HuH-7 (cell line): ENCODE measurements at places on chromosomes 1 and 21.
A peak's percentile ranks its signal among the peaks of the same experiment; 100 is the strongest.

DNA sequence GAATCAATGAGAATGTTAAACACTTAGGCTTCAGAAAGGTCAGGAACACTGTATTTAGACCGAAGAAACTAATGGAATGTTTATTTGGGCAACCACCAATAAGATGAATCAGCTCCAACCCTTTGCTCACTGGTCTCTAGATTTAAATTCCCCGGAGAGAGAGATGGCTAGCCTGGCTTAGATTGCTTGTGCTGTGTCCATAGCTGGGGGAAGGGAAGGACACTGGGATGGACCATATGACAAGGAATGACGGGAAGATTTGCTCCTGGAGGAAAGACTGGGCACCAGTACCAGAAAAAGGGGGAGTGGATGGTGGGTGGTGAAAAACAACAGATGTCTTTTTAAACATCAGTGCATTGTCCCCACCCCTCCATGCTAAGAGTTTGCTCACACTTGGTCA lies 426.6 kb downstream of the DUSP10 start:
- DNase-seq: no peak

DNA sequence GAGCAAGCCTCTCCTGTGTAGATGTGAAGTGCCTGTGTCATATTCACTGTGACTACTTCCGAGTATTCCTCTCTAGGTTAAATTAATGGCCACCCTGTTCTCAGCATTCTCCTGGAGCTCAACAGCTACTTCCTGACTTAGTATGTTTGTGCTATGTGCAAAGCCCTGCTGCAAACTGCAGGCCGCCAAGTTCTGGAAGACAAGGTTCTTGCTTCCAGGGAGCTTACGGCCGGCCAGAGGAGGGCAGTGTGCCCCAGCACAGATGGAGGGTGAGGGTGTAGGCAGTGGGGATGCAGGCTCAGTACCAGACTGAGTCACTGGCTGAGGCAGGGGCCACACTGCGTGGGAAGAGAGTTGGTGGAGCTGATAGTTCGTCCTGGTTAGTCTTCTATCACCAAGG lies 43.2 kb downstream of the ELK4 start:
- peak; percentile 51 for DNase-seq

DNA sequence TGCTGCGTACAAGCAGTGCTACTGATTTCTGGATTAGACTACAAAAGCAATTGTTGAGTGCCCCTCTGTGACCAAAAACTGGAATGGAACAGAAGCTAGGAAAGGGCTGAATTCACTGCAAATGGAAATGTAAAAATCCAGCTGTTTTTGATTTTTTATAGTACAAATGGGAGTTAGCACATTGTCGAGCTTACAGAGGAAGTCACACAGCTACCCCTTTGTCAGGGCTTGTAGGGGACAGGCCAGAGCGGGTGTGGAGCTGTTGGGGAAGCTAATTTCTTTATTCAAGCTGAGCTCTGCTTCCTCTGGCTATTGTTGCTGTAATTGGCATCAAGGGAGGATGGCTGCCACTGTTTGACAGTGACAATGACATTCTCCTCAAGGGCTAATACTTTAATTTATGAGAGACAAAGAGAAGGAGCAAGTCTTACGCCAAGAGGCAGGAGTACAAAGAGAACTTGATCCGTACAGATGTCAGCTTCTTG lies 96.1 kb downstream of the SLC35F3 start:
- no peak for DNase-seq

DNA sequence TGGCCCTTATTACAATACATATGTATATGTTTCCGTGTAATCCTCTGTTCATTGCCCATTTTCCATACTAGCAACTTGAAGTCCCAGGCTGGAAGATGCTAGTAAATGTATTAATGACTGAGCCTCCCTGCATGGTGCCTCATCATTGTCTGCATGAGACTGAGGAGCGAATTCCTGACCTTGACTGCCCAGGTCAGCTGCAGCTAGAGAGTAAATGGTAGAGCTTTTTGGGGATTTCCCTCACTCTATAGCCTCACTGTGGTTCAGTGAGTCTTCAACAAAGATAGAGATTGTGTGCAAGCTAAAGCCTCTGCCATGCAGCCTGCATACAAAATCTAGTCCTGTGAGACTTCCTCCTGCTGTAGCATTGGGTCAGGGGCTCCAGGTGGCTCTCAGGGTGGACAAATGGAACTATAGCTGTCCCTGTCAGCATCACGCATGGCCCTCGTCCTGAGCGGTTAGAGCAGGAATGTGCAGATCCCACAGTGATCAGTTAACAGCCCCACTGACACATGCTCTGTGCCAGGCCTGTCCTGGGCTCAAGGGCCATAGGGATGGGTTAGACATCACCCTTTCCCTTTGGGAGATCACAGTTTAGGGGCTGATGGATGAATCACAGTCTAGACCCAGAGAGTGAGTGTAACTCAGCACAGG lies 741.7 kb downstream of the MATN1 start:
- no peak for DNase-seq

DNA sequence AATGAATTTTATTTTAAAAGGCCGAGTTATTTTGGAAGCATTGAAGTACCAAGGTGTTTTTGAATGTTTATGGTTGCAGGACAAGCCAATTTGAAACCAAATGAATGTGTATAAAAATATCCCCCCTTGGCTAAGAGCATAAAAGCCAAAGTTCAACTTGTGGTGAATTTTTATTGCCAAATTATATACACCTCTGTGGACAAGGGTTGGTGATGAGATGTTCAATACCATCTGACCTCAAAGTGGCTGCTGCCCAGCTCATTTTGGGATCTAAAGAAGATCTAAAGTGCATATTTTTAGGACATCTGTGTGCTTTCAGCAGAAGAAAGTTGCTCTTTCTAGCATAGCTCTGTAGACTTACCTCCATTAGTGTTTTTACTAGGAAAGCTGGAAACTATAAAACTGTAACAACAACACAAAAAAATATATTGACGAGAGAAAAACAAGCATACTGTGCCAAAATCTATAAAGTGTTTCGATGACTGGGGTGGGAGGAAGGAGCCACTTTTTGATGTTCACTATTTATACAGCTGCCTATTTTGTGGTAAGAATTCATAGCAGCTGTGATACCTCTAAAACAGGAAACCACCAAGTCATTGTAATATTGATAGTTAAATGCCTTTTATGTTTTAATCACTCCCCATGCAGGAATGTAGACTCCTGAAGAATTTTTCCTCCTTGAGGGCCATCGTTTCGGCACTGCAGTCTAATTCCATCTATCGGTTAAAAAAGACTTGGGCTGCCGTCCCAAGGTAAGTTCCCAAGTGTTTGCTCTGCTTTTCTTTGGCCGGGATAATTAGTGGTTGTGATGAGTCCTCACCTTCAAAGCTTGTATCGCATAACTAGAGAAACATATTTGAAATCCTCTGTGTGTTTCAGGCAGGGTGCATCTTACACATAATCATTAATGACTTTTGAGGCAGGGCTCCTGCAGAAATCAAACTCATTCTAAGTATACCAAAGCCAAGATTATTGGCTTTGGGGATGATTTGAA lies 83.2 kb downstream of the RGL1 start:
- no peak for DNase-seq

DNA sequence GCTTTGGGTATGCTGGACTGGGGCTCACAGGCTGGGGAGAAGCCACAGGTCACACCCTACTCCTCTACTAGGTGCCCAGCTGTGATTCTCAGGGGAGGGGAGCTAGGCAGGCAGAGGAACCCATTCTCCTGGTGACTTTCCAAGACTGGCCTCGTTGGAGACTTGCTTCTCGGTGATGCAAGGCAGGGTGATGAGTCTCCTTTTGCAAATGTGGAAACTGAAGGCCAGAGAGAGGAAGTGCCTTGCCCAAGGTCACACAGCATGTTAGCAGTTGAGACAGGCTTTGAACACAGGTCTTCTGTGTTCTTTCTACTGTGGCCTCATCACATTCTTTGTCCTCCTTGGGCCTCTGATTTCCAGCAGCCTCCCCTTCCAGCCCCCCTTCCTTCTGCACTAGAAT lies 20.5 kb upstream of the C1QA start:
- DNase-seq: no peak

- peak; percentile 21 for DNase-seq
These were observed 97.4 kb upstream of the KCNJ15 start for GRCh38 chr21:38159355-38159754.

GRCh38 chr1:199956005-199956404 lies 71.5 kb upstream of the NR5A2 start:
- DNase-seq: peak; percentile 54

DNA sequence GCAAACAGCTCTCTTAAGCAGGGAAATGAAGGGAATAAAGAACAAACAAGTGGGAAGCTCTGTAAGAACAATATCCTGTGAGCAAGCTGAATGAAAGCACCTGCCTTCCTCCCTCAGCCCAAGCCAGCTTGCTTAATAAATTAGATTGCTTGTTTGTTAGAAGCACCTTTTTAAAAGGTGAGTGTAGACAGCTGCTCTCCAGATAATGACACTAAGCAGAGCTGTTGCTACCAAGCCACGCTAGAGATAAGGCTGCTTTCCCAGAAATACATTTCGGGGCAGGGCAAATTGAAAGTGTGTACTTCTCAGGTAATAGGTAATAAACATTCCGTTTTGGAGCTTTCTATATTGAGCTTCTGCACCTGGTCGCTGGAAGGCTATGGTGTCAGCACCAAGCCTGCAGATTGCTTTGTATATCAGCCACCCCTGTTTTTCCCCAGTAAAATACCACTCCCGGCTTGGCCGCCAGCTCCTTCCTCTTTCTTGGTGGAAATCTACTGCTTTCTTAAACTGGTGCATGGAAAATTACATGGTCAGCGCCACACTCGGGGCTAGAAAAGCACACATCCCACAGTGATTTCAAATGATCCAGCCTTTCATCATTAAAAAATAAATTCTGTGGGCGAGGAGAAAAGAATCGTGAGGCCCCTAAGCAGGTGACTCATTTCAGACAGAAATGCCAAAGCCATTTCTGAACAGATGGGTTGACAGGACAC lies 151.3 kb downstream of the ETS2 start:
- no peak for DNase-seq

DNA sequence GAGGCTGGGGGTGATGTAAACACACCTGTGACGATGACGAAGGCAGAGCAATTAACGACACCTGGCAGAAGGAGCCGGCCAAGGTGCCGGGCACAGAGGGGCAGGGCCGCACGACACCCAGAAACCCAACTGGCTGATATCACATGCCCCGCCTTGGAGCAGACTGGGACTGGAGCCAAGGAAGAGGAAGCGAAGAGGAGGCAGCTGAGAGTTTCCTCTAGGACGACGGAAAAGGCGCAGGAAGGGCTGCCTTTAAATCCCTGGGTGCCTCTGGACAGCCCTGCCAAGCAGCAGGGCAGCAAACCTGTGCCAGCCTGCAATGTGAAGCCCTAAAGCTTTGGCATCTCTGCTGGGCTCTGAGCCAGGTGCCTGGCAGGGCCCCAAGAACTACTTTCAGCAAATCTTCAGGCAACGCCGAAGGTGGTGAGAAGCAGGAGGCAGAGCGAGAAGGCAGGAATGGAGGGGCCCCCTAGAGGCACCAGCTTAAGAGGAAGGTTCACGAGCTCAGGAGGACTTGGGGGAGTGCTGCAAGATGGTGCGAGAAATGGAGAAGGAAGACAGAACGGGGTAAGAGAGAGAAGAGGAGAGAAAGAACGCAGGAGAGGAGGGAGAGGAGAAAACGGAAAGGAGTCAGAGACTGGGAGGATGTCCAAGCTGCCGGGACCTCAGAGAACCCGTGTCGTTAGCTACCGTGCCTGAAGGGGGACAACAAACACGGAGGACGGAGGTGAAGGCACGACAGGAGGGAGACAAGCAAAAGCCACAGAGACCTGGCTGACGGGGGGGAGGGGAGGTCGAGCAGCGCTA lies 25.3 kb upstream of the PEF1 start:
- DNase-seq: no peak

DNA sequence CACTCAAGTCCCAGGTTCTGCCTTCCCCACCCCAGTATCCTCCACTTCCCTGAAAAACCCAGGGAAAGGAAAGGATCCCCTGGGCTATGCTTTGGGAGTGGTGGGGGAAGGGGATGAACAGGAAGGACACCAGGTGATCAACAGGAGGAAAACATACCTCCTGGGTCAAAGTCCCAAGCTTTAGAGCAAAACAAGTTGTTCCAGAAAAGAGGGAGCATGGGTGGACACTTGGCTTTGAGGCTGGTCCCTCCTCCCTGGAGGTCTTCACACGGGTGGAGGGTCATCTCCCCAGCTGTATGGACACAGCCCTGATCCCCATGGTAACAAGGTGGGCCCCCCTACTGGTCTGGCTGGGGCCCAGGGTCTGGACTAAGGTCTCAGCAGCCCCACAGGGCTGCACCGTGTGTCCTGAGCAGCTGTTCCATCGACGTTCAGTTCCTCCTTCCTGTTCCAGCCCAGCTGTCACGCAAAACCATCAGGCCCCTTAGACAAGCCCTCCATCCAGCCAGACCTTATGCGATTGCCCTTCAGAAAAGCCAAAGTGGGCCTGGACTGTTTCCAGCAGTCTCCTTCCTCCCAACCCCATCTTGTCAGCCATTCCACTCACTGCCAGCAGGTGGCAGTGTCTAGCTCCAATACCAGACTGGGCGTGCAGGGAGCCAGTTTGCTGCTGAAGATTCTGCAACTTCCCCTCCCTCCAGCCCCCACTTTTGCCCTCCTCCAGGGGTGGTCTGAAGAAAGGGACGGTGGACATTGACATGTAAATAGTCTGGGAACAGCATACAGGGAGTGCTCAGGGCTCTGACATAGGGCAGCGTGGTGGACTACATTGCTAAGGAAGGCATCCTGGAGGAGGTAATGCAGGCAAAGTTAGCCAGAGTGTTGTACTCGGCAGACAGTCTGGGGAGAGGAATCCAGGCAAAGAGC lies 2.9 kb upstream of the PDZK1IP1 start:
- peak; percentile 85 for DNase-seq

GRCh38 chr1:29548091-29548490 lies 311.8 kb downstream of the PTPRU start:
- no peak for DNase-seq

GRCh38 chr1:23367451-23367790 lies 2.2 kb downstream of the ZNF436 start:
- no peak for DNase-seq

DNA sequence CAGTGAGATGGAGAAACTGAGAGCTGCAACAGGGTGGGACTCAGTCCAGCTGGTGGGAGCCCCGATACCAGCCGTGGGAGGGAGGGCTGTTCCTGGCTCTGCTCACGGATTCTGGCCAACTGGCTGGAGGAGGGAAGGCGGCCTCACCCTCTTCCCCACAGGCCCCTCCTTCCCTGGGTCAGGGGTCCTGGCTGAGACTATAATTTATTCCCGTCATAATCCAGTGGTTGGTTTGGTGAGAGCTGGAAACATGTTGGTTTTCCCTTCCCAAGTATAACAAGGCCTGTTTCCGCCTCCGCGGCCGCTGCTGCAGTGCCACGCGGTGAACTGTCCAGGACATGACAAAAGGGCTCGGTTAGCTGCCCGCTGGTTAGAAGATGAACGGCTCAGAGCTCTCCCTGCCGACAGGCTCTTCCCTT lies 10.0 kb downstream of the PTPRF start:
- no peak for DNase-seq

DNA sequence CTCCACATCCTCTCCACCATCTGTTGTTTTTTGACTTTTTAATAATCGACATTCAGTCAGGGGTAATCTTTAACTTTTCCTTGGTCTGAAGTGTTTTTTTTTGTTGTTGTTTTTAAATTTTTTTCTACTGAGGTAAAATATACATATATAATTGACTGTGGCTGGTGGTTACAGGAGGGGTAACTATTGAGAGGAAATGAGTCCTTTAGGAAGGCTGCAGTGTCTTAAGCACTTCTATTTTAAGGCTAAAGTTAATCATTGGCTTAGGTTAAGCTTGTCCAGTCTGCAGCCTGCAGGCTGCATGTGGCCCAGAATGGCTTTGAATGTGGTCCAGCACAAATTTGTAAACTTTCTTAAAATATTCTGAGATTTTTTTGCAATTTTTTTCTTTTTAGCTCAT lies 172.5 kb downstream of the CTH start:
- no peak for DNase-seq
